Peyer's patch (tissue), 4 donors: ENCODE measurements at places on chromosomes 7 and 10. TPM values are rescaled to one million over a fixed set of nuclear protein-coding genes. Genes with fewer than 3 reads are reported as not detected.

DNA sequence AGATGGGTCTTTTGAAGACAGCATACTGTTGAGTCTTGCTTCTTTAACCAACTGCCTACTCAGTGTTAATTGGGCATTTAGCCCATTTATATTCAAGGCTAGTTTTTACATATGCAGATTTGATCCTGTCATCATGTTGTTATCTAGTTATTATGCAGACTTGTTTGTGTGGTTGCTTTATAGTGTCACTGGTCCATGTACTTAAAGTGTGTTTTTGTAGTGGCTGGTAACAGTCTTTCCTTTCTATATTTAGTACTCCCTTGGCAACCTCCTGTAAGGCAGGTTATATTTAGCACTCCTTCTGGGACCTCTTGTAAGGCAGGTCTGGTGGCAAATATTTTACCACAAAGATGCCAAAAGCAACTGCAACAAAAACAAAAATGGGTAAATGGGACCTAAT lies 66.7 kb downstream of the TES start:
- no peak for DNase-seq

GRCh38 chr7:115941703-115942268 lies 88.8 kb downstream of the TFEC start:
- DNase-seq = no peak

The GET4 gene
- 29.7 TPM for total RNA-seq

The CXCL12 gene
- 9.3 TPM for total RNA-seq

The OR6B1 gene
- not detected for total RNA-seq

- DNase-seq = no peak
Observed at GRCh38 chr10:59106441-59106840, 70.0 kb upstream of the PHYHIPL start.

DNA sequence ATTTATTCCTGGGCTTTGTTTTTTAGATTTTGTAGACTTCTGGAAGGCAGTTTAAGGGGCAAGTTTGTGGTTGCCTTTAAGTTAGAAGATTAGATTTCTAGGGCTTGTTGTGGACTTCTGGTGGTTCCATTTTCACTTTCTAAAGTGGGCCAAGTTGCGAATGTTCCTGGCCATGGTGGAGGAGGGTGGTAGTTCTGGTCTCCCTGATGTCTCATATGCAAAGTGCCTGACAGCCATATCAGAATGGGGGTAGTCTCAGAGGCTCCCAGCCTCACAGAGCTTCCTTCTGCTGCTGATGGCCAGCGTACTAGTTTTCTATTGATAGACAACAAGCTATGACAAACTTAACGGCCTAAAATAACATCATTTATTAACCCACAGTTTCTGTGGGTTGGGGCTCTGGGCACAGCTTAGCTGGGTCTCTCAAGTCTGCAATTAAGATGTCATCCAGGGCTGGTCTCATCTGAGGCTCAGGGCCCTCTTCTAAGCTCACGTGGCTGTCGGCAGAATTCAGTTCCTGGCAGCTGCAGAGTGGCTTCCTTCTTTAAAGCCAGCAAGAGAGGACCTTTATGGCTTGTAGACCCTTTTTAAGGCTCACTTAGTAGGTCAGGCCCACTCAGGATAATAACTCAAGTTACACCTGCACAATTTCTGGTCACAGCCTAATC lies 44.8 kb downstream of the BMPER start:
- DNase-seq = no peak

- no peak for DNase-seq
Observed at GRCh38 chr7:41241641-41242040, 461.2 kb downstream of the INHBA start.

DNA sequence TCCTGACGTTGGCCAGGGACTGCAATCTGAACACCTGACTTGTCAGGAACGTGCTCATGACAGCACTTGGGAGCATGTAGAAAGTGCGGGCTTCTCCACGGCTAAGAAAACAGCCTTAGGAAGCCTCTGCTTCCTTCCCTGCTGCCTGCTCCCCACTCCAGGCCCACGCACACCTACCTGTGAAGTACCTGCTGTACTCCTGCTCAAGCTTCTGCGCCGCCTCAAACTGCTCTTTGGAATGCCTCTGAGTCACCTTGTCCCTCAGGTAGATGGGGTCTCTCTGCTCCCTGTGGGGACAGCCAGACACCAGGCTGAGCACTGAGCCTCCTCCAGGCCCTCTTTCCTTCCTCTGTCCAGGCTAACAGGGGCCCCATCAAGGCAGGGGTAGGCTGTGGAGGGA lies 132.7 kb downstream of the DLG5 start:
- no peak for DNase-seq

The CASD1 gene
- total RNA-seq = 23.9 TPM

GRCh38 chr10:131071721-131072120 lies 239.8 kb downstream of the TCERG1L start:
- no peak for DNase-seq

- no peak for DNase-seq
Observed at GRCh38 chr7:143280160-143280559, 4.6 kb upstream of the TMEM139 start.

DNA sequence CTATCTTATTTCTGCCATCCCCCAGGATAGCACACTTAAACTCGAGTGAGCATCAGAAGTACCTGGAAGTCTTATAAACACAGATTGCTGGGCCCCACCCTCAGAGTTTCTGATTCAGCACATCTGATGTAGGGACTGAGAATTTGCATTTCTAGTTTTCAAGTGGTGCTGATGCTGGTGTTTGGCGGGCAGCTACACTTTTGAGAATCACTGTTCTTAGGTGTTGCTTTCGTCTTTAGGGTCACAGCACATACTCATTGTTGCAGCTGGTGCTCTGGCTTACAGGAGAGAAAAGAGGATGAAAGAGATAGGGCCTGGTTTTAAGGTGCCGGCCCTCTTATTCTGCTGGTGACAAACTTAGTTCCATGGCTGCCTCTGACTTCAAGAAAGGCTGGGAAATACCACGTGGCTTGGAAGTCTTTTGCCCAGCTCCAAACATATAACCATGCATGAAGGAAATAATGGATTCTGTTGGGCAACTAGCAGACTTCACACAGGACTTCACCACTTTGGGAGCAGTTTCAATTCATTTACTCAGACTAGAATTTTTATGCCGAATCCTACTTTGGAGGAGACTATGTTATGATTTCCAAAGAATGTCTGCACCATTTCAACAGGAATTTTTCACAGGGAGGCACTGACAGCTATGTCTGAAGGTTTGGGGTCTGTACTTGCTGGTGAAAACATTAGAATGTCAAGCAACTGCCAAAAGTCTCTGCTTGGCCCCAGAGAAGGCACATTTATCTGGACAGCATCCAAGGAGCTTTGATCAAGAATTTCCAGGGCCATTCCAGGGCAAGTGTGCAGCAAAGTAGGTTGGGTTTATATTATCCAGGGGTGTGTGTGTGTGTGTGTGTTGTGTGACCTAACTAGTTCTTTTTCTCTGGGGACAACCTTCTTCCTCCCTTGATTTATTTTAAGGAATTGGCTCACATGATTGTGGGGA lies 6.9 kb upstream of the MINDY4 start:
- no peak for DNase-seq

GRCh38 chr7:15853832-15854470 lies 167.5 kb upstream of the MEOX2 start:
- no peak for DNase-seq

- no peak for DNase-seq
Observed at GRCh38 chr10:113026679-113027078, 76.6 kb downstream of the TCF7L2 start.

The HMX3 gene
- 1.1 TPM for total RNA-seq

The MARVELD1 gene
- total RNA-seq = 5.2 TPM

GRCh38 chr7:151728746-151729145 lies 148.2 kb downstream of the PRKAG2 start:
- no peak for DNase-seq

The MLXIPL gene
- total RNA-seq = 130 TPM

- no peak for DNase-seq
Observed at GRCh38 chr10:71849461-71849908, 1.6 kb downstream of the PSAP start.

- DNase-seq = peak; percentile 52
Observed at GRCh38 chr10:58513188-58514110, 777 bp downstream of the BICC1 start.

DNA sequence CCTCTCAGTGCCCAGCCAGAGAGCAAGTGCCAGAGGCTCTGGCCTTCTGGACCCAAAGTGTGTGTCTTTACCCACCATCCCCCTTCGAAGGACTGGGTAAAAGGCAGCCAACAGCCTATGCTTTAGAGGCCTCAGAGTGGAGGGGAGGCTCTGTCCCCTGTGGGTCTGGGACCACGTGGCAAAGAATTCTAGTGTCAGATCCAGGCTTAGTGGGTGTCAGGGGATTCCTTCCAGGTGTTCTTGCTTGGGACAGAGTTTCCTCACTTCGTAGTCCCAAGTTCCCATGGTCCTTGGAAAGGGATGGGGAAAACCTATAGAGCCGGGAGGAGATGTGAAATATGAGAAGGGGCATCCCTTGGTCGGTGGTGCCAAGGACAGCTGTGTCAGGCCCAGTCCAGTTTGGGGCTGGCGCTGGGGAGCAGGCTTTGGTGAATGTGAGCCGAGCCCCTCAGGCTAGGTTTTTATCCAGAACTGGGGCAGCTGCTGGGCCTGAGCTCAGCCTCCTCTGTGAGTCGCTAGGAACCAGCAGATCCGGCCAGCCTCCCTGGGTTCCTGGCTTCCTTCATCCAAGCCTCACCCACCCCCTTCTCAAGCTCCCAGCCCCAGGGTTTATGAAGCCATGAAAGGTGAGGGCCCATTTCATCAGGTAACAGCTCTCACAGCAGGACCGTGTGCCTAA lies 71.2 kb downstream of the C10orf105 start:
- DNase-seq = no peak

The MAPK8 gene
- total RNA-seq = 89.0 TPM

The CYP3A7 gene
- not detected for total RNA-seq

DNA sequence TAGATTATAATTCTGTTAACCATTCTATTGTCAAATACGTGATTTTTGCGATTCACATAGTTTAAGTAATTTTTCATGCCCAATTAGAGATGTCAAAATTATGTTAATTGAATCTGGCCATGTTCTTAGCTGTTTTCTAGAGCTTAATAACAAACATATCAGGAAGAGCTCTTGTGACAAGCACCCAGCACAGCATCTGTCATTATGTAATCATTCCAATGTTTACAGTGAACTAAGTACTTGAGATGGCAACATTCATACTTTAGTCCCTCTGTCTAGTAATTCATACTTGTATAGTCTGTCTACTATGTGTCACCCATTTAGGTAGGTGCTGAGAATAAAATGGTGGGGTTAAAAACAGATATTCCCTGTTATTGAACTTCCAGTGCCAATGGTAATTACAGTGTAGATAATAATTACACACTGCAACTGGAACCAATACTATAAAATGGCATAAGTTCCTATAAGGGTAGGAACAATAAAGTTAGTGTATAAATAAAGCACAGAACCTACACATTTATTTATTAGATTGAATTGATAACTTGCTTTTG lies 55.2 kb downstream of the ZEB1 start:
- no peak for DNase-seq

DNA sequence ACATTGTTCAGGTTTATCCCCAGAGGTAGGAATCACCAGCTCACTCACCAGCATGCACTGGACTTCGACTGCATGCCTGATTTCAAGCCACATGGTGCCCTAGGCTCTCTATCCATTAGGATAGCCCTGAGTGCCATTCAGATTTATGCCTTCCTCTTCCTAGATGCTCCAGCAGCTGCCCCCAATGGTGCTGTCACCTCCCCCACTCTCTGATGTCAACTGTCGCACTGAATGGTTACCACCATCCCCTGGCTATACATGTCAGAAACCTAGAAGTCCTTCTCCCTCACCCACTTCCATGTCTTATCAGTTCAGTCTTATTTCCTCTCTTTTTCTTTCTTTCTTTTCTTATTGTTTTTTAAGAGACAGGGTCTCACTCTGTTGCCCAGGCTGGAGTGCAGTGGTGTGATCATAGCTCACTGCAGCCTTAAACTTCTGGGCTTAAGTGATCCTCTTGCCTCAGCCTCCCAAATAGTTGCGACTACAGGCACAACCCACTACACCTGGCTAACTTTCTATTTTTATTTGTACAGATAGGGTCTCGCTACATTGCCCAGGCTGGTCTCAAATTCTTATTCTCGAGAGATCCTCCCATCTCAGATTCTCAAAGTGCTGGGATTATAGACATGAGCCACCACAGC lies 2.9 kb downstream of the SFXN4 start:
- no peak for DNase-seq

The SPDYE2 gene
- not detected for total RNA-seq

The ELMO1 gene
- 82.0 TPM for total RNA-seq

- no peak for DNase-seq
Observed at GRCh38 chr7:26319636-26320035, 28.0 kb downstream of the SNX10 start.

GRCh38 chr10:2921956-2922680 lies 145.2 kb upstream of the PFKP start:
- DNase-seq = no peak

DNA sequence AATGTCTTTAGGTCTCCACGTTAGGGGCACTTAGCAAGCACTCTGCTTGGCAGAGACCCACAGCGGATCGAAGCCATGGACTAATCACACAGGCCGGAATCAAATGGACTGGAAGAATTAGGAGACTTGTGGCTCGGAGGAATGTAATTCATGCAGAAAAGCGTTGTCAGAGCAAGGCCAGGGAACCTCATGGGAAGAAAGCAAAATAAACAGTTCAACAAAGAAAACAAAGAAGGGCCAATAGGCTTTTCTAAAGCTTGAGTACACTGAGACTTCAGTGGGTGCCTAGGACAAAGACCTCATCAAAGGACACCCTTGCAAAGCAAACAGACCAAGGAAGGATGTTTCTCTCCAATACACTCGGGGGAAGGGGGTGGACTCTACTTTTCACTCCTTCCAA lies 171.1 kb downstream of the GLI3 start:
- DNase-seq = no peak

GRCh38 chr7:101179713-101180112 lies 380 bp downstream of the NAT16 start:
- no peak for DNase-seq

The RNF133 gene
- total RNA-seq = 1.1 TPM

GRCh38 chr10:132924046-132924952 lies 18.1 kb downstream of the CFAP46 start:
- no peak for DNase-seq

The CD36 gene
- total RNA-seq = 25.5 TPM

DNA sequence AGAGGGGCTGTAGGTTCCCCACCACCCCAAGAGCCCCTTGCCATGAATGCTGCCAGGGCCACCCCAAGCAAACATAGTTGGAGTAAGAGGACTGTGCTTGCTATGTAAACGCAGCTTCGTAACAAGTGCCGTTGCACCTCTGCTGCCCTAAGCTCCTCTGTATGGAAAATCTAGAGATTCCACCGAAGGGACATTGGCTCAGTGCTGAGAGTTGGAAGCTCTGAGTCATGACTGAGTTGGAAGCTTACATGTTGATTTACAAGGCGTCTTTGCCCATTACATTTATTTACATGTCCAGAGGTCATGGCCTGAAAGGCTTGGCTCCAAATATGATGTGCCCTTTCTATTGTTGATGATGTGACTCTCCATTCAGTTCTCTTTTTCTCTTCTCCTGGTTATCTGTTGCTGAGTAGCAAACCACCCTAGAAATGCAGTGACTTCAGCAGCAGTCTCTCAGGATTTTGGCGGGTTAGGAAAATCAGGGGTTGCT lies 233.1 kb upstream of the TCF7L2 start:
- DNase-seq = no peak
